ENCODE measurements at places on chromosomes 3 and 15.

DNA sequence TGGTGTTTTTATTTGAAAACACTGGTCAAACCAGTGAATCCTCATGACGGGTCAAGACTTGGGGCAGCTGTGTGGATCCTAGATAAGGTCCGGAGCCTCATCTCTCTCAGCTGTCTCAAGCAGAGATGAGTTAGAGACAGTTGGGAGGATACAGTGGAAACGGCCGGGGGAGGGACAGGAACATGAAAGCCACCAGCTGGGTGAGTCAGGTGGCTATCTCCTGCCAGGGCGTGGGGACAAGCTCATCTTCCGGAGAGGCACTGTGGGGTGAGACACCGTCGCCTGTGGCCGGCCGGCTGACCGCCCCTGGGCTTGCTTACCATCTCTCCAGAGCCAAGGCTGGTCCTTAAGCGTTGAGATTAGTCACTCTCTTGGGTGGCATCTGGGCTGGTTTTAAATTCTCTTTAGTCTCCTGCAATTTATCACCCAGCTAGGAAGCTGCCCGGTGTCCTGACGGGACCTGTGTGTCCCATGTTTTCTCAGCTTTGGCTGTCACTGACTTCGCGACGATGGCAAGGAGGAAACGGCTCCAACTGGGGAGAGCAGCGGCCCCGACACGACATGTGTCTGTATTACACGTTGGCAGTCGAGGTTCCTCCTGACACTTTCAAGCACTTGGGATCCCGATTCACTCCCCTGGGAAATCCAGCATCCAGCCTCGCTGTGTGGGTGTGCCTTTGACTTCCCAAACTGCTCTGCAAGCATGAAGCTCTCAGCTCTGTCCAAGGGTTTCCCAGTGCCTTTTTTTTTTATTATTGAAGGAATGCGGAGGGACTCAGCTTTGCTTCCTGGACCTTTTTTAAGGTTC, 7.5 kb downstream of the ST8SIA2 start:
- DNase-seq, result no peak

DNA sequence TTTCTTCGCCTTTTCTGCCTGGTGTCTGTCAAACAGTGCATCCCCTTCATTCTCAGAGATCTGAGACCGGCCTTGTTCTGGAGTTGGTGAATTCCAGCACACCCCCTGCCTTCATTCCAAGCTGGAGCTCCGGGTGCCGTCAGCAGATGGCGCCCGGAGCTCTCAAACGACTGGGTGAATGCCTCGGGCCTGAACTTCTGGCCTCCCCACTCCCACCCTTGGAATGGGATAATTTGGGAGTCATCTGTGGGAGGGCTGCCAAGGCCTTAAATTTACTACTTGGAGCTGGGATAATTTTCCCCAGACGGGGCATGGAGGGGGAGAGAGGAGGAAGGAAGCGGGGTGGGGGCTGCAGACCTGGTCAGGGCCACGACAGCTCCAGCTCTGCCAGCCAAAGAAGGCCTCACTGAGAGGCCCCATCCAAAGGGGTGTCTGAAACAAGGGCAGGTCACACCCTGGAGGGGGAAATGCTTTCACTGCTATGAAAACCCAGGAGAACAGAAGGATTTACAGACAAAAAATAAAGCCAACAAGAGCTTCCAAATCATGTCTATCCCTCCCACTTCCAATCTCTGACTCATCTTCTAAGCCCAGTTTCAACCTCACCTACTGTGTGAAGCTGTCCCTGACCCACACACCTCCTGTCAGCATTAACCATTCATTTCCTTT, 187.9 kb downstream of the OPA1 start:
- no peak for DNase-seq

DNA sequence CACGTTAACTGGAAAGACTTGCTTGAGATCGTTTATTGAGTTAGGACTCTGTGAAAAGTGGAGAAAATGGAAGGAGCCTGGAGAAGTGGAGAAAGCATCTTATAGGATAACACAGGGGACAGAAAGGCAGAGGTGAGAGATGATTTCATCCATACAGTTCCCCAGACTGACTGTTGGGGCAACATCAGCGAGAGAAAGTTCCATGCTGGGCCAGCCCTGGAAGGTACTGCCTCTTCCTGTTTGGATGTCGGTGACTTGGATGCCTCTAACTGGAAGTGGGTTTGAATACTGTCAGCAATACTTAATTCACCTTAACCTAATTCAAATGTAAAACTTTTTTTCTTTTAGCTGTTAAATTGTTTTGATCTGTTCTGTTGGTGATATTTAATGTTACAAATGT, 32.3 kb downstream of the ATP13A5 start:
- no peak for DNase-seq

DNA sequence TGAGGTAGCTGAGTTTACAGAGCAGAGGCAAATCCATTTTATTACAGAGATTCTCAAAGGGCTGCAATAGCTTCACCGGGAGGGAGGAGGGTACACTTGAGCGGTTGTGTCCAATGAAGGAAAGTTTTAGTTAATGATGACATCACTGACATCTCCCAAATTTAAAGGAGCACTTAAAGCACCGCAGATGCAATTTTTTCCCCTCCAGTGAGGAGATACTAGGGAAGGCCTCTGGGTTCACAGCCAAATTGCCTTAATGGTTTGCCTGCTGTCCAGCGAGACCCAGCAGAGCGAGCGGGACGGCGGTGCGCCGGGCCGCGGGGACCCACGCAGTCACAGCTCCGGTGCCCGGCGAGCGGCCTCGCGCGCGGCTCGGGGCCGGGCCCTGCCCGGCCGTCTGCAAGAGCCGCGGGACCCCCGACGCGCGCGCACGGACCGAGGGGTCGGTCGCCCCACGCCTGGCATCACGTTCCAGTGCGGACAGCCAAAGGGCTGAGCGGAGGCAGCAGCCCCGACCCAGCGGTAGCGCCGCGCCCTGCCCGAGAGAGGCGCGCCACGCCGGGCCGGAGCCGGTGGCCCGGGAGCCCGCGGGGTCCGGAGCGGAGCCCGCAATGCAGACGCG, 160.5 kb upstream of the CHRNA7 start:
- DNase-seq, result no peak

DNA sequence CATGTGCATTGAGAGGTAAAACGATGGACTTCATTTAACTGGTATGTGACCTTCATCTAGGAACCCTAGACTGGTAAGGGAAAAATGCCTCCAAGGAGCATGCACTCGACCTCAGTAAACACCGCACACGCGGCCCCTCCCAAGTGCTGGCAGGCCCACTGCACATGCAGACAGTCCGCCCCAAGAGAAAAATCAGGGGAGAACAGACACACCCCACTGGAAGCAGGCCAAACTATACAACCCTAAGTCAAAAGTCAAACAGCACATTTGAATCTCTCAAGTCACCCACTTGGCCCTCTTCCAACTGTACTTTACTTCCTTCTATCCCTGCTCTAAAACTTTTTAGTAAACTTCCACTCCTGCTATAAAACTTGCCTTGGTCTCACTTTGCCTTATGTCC, 250.1 kb upstream of the HES1 start:
- no peak for DNase-seq

DNA sequence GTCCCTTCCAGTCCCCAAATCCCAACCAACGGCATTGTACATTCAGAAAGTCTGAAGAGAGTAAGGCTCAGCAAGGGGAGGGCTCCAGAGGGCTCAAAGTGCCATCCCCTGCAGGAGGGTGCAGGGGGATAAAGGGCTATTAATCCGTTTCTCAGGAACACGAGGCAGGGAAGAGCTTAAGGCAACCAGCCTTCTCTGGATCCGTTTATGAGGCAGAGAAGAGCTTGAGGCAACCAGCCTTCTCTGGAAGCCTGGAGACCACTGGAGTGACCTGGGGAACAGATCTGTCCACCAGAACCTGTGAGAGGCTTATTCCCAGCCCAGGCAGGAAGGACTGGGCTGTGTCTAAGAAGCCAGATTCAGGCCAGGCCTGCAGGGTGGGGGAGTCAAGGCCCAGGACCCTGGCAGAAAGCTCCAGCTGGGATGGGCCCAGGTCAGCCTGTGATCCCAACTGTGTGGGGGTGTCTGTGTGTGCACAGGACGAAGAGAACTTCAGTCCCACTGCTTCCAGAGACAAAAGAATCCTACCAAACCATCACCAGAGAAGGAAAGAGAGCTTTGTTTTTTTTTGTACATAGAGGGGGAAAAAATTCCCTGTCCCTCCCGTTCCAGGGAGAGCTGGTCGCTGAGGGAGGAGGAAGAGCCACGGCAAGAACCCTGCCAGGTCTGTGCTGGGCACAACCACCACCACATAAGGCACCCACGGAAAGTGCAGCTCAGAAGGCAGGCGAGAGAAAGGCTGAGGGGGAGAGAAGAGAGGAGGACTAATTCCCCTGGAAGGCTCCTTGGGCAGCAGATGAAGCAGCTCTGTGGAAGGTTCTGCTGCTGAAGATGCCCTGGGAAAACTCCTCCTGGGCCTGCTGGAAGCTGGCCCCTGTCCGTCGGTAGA, 1.6 kb upstream of the ULK3 start:
- no peak for DNase-seq

DNA sequence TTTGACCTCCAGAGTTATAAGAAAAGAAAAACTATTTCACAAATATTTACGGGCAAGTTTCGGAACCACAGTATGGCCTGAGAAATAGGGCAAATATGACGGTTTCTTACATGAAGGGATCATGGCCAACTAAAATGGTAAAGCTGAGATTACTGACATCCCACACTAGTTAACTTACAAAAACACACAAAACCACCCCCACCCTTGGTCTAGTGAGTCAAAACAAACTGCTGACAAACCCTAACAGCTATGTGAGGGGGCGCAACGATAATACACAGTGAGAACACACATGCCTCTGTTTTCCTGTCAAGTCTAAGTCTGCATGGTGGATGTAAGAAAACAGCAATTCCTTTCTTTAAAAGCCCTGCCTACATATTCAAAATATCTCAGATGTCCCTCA, 32.3 kb downstream of the CBLB start:
- no peak for DNase-seq

- DNase-seq, result no peak
Measured at GRCh38 chr3:58085616-58086015, 77.4 kb downstream of the FLNB start.

GRCh38 chr15:41337047-41337446, 4.4 kb downstream of the NUSAP1 start:
- no peak for DNase-seq

DNA sequence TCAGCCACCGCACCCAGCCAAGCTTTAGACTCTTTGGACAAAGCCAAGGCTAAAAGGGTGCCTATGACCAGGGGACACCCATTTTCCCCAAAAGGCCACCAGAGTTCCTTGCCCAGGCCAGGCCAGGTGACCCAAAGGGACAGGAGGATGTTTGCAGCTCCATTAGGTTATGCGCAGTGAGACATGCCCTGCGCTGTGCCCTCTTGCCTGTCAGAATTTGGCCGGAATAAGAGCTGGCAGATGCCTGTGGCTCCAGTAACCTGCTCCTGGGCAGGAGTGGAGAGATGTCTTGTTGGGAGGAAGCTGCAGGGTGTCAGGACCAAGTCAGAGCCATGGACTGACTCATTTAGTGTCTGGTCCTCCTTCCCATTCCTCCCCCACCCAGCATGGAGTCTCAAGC, 20.5 kb downstream of the DNASE1L3 start:
- no peak for DNase-seq

DNA sequence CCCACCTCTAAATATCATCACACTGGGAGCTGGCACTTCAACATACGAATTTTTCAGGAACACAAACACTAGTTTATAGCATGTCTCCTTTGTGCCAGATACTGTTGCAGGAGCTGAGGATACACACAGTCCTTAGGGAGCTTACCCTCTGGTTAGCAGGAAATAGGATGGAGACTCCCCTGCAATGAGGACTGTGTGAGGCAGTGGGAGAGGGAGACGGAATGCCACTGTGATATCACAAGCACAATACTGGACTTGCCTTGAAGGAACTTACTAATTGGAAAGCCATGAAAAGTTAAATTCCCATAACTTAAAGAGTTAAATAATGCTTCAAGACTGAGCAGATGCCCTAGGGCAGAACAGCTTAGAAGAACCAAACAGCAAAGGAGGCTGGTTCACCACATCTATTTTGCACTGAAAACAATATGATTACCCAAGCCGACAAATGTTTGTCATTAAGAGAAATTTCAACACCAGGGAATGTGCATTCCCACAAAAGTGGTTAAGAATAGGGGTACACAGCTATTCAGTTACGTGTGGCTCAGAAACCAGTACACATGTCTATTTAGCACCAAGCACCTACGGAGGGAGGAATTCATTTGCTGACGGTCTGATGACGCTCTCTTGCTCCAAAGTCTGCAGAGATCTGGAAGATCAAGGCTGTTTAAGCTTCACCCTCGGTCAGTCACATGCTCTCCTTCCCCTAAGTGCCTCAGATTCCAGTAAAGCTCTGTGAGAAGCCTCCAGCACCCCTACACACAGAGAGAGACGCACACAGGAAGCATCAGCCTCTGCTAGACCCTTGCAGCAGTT, 5.2 kb downstream of the TBC1D2B start:
- no peak for DNase-seq

DNA sequence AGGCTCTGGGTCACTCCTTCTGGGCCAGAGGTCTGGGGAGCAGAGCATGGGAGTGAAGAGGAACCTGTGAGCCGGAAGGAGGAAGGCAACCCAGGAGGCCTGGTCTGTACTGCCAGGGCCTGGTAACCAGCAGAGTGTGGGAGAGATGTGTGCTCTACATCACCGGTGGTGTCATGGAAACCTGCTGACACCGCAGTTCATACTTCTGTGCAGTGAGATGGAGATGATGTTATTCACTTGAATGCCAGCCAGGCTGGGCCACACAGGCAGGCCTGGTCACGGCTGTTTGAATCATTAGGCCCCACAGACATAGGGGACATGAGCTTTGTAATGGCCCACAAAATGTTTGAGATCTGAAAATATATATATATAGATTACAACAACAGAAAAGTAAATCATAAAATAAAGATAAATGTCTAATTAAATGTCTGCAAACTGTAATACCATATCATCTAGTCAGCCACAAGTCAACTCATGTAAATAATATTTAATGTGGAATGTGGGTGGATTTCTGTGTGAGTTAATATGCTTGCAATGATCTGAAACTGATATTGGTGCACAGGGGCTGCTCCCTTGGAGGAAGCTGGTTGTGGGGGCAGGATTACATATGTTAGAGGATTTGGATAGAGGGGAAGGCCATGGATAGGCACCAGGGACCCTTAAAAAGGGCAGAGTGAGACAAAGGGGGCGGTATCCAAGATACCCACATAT, 108.5 kb upstream of the PFN2 start:
- DNase-seq, result no peak

- DNase-seq, result no peak
Measured at GRCh38 chr3:134625885-134626741, 24.7 kb downstream of the KY start.

GRCh38 chr15:58241872-58242271, 103.7 kb downstream of the AQP9 start:
- no peak for DNase-seq

DNA sequence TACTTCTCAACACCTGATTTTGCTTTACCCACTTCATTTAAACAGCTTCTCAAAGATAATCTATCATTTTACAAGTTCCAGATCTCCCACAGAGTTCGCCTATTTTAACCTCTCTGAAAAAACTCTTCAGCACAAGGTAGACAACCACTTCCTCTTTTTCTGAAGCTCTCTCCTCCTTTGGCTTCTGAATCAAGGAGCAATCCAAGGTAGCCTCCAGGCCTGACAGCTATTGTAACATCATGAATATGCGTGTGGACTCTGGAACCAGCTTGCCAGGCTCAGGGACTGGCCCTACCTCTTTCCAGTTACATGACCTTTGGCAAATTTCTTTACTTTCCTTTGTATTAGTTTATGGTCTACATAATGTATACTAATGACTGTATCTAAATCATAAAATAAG, 405.9 kb upstream of the ZNF385D start:
- DNase-seq, result no peak

Data from substantia nigra (tissue), 51 donors.